ENCODE measurements at places on chromosomes 7 and 10.

- DNase-seq, result no peak
Measured at GRCh38 chr7:93218997-93219827, 7.1 kb downstream of the HEPACAM2 start.

GRCh38 chr7:19362099-19362498 lies 216.9 kb upstream of the FERD3L start:
- no peak for DNase-seq

DNA sequence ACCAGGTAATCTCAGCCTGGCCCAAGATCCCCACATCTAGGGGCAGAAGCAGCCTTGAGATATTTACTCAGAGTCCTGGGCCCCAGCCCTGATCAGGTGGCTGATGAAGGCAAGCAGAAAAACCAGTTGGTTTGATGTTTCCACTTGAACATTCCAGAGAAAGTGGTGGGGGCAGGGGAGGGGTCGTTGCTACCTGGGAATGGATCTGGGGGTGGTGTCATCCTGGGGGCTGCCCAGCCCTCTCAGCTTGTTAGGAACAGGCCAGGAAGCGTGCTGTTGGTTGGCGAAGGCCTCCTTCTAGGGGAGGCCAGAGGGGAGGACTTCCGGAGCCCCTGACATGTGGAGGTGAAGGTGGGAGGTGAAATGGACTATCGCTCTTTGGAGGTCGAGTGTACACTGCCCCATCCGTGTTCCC lies 3.7 kb upstream of the ABHD11 start:
- no peak for DNase-seq

GRCh38 chr10:97724341-97724941 lies 10.9 kb downstream of the MARVELD1 start:
- DNase-seq, result no peak

GRCh38 chr10:71285180-71285545 lies 33.9 kb upstream of the SLC29A3 start:
- DNase-seq, result peak; percentile 14

DNA sequence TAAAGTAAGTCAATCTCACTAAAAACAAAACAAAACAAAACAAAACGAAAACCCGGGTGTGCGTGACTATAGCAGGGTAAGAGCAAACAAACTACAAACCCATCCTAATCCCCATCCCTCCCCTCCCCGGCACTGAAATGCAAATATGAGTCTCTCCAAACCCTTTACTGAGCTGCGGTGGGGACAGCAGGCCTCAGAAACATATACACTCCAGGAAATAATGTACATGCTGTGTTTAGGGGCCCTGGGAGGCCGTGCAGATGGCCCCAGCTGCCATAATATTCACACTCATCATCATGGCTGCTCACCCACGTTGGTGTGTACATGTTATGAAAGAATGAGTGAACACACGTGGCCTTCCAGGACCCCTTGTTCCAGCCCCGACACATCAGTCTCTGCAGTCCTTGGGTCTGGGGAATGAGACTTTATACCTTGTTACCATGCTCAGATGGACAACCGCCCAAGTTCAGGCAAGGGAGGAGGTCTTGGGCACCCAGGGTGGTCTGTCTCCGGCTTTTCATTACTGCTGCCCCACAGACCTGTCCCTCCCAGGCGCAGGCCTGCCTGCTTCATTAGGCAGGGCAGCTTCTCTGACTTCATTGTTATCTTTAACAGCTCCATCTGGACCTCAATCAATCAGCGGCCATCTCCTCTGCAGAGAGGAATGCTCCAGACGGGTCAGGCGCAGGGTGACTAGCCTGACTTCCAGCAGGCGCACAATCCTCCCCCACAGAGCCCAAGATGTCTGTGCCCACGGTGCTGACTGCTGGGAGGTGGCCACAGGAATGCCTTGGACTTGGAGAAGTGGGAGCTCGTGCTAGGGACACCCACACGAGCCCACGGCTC lies 20.6 kb downstream of the HSPA12A start:
- no peak for DNase-seq

DNA sequence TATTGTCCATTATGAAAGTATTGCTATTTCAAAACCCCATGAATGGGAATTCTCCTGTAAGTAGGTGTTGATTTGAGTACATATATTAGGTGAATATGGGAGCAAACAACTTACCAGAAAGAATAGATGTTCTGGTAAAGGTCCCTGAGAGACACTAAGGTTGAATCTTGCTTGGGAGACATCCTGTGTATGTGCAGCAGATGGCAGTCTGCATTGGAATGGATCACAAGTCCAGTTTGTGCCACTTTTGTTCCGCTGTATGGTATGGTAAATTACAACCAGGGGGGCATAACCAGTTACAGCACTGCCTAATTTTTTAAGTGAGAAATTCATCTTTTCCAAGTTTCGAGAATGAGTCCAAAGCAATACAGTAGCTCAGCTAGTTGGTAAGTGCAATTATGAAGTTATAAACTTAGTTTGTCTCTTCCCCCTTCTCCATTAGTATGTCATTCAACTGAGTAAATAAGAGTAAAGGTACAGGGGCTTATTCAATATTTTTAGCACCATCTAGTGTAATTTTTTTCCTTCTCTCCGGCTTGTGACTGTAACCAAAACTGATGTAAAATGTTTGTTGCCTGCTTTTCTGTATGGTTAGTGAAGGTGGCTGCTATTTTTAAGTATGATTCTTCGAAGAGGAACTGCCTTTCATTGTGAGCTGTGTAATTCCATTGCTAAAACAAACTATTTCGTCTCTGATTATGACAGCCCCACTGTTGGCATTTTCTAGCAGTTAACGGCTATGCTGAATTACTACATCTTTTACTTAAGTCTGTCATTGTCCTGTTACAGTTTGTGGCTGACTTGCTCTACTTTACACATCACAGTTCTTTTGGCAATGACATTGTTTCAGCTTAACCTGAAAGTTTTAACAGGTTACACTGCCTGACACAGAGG lies 2.8 kb downstream of the MCU start:
- DNase-seq, result peak; percentile 15

- no peak for DNase-seq
Measured at GRCh38 chr7:15782656-15783055, 96.2 kb upstream of the MEOX2 start.

- DNase-seq, result no peak
Measured at GRCh38 chr10:95814011-95814727, 58.2 kb downstream of the ENTPD1 start.

DNA sequence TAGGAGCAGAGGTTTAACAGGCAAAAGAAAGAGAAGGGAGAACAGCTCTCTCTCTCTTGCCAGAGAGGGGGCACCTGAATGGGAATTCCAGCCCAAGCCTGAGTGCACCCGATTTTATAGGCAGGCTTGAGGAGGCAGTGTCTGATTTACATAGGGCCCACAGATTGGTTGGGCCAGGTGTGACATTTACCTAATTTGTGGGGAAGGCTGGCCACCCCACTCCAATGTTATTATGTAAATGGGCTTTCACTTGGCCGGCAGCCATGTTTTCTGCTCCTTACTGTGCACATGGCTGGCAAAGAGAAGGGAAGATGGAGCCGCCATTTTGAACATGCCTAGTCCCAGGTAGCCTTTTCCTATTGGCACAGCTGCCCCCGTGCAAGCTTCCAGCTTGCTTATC lies 735.5 kb upstream of the AUTS2 start:
- DNase-seq, result no peak

DNA sequence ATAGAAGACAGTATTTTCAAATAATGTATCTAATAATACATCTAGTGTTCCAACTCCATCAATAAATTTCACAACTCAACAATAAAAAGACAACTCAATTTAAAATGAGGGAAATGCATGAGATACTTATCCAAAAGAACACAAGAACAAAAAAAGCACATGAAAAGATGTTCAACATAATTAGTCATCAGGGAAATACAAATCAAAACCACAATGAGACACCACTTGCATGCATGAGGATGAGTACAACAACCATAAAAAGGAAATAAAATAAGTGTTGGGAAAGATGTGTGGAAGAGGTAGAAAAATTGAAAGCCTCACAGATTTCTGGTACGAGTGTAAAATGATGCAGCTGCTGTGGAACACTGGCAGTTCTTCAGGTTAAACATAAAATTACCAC lies 111.6 kb upstream of the PTPRZ1 start:
- no peak for DNase-seq

GRCh38 chr10:53223851-53224250 lies 451.3 kb upstream of the MBL2 start:
- DNase-seq, result no peak

Measured in CD4-positive, alpha-beta T cell treated with Interleukin-4 for 4 hours (primary cell).